Glomerular endothelial cell (primary cell): ENCODE measurements at places on chromosomes 2 and 18.

- no peak for DNase-seq
Observed at GRCh38 chr2:24826773-24827145, 33.5 kb downstream of the CENPO start.

DNA sequence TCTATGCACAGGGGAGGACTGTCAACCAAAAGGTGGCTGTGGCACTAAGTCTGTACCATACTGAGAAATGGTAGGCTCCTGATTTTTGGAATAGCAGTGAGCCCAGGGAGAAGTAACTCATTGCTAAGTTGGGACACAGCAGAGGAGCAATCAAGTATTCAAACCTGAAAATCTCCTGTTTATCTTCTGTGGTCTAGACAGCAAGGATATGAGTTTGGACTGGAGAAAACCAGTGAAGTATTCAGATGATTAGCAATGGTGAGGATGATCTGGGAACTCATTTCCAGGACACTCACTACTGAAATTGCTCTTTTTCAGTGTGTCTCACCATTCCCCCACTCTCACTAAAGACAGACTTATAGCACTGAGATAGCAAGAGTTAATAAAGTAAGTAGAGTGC is 112.0 kb downstream of the GULP1 start:
- DNase-seq = no peak

GRCh38 chr2:17680119-17680518 is 73.5 kb downstream of the SMC6 start:
- no peak for DNase-seq

- DNase-seq = no peak
Observed at GRCh38 chr2:193428336-193428818, 1233.6 kb upstream of the TMEFF2 start.

DNA sequence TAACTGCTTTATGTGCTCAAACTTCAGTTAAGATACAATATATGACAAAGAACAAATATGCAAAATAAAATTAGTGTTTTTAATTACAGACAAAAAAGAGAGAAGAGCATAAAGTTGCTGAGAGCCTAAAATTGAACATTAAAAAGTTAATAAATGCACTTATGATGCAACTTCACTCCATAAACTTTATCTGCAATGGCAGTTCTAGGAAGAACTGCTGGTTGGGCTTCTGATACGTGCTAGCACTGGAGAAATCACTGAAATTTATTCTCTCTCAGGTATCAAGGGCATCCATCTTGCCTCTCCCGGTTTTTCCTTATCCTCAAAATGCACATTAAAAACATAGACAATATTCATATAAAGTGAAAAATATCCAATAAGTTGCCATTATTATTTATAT is 35.7 kb downstream of the MYO3B start:
- no peak for DNase-seq

- DNase-seq = peak; percentile 9
Observed at GRCh38 chr2:144553379-144553778, 33.5 kb upstream of the ZEB2 start.

GRCh38 chr18:32759611-32760167 is 13.1 kb downstream of the KLHL14 start:
- no peak for DNase-seq

DNA sequence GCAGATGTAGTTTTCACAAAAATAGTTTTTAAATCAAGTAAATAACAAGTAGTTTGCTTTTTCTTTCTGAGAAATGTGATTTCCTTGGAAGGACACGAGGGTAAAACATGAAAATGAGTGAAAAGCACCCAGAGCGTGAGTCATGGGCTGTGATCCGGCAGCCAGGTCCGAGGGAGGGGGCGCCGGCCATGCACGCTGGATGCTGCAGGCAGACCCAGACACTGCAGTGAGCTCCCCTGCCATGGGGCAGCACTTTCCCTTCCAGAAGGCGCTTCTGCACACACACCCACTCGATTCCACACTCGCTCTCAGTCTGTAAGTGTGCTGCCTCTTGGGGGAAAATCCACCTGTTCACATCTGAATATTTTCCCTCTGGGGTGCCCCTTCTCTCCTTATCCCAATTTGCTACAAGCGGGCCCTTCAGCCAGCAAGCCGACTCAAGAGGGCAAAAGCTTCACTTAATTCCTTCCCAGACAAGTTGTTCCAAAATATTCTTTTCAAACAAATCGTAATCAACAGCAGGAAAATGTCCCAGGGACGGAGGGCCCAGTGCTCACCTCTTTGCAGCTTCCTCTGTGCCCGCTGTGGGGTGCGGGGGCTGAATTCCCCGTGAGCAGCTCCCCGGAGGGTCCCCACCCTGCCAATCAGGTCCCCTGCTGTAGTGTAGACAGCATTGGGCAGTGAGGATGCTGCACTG is 87.0 kb upstream of the ID2 start:
- DNase-seq = no peak

DNA sequence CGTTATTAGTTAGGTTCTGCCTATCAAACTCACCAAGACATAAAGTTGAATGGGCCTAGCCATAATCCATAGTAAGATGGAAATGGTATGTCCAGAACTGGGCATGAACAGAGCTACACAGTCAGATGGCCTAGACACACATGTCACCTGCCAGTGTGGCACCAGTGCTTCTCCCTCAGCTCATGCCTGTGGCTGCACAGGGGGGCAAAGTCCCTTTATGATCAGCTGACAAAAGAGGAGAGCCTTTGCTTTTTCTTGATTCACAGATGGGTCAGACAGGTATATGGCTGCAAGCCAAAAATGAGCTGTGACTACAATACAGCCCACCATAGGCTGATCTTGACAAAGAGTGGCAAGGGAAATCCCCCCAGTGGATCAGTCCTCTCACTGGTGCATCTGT is 28.3 kb upstream of the STARD7 start:
- no peak for DNase-seq

DNA sequence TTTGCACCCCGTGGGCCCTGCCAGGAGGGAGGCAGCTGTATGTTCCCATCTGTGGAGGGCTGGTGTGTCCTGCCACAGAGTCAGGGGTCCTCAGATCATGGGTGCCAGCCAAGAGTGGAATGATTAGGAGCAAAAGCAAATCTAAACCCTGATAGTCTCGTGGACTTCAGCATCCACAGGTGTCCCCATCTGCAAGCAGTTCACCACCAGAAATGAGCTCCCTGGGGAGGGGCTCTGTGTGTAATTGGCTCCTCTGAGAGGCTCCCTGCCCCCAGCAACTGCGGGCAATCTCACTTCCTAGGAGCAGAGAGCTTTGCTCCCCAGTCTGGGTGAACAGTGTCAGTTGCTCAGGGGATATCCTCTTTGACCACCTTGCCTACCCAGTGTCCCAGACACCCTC is 78.1 kb downstream of the HNRNPLL start:
- DNase-seq = no peak

GRCh38 chr2:66994654-66995053 is 402.5 kb upstream of the ETAA1 start:
- no peak for DNase-seq

GRCh38 chr2:189157456-189157855 is 22.1 kb downstream of the COL5A2 start:
- no peak for DNase-seq

DNA sequence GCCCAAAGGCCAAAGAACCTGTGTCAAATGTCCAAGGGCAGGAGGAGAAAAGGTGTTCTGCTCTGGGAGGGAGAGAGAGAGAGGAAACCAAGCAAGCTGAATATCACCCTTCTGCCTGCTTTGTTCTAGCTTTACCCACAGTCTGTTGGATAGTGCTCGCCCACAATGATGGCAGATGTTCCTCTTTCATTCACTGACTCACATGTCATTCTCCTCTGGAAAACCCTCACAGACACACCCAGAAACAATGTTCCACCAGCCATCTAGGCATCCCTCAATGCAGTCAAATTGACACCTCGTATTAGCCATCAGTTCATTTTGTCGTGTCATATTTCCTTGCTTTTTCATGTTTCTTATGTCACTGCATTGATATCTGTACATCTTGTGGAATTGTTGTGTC is 150.3 kb downstream of the UBR3 start:
- DNase-seq = no peak
